NCI-H2029 treated with DMSO at 0.1 percent for 48 hours (cell line): ENCODE measurements at places on chromosomes 2 and 18.

- peak; percentile 6 for DNase-seq
Observed at GRCh38 chr2:170530803-170531564, 184.2 kb upstream of the SP5 start.

GRCh38 chr18:50981381-50981780, 13.5 kb downstream of the ELAC1 start:
- DNase-seq = no peak

DNA sequence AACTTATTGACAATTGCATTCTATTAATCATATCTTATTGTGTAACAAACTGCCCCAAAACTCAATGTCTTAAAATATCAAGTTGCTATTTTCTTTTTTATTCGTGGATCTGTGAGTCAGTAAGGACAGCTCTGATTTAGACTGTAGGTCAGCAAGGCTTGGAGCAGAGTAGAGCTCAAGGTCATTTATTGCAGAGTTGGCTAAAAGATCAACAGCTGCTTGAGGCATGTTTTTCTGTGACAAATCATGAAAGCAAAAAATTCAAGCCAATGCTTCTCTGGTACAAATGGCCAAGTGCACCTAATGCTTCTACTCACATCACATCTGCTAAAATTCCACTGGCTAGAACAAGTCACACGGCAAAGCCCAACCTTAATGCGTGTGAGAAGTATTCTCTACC, 497.7 kb upstream of the LRATD1 start:
- DNase-seq = no peak

DNA sequence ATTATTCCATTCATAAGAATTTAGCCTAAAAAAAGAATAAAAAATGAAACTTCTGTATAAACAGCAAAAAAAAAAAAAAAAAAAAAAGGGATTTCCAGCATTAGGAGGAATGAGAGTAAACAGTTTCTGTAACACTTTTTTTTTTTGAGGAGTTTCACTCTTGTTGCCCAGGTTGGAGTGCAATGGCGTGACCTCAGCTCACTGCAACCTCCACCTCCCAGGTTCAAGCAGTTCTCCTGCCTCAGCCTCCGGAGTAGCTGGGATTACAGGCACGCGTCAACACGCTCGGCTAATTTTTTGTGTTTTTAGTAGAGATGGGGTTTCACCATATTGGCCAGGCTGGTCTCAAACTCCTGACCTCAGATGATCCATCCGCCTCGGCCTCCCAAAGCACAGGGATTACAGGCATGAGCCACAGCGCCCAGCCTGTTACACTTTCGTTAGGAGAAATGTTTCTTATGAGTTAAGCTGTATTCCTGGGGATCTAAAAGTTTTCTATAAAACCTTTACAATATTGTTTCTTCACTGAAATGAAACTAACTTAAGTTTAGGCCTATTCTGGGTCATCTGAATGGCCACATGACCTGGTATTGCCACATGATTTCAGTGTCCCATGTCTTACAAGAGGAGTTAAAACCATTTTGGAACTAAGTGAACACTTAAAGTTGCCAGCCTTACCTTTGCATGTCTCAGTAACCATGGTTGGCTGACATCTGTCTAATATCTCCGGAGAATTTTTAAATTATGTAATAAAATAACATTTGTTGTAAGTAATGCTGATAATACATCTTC, 17.5 kb downstream of the SMAD2 start:
- DNase-seq = no peak

DNA sequence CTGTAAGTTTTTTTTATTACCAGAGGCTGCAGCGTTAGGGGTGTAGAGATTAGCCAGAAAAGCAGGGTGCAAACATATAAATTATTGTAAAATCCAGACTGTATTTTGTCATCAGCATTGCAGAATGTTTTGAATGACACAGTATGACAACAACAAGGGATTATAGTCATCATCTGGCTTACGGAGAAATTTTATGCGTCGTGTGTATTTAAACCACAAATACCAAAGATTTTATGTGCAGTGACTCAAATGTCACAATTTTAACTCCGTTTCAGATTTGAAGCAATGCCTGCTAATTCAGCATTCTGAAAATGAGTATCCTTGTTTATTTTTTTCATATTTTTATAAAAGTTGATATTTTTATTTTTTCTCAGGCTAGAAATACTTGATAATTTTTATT, 19.4 kb upstream of the TMX3 start:
- DNase-seq = no peak

GRCh38 chr2:68086166-68086565, 23.4 kb upstream of the C1D start:
- DNase-seq = no peak

GRCh38 chr2:105820691-105821090, 76.0 kb downstream of the NCK2 start:
- DNase-seq = no peak

GRCh38 chr18:74694436-74694835, 96.8 kb downstream of the ZNF407 start:
- no peak for DNase-seq

- no peak for DNase-seq
Observed at GRCh38 chr2:133378928-133379549, 189.2 kb downstream of the NCKAP5 start.

DNA sequence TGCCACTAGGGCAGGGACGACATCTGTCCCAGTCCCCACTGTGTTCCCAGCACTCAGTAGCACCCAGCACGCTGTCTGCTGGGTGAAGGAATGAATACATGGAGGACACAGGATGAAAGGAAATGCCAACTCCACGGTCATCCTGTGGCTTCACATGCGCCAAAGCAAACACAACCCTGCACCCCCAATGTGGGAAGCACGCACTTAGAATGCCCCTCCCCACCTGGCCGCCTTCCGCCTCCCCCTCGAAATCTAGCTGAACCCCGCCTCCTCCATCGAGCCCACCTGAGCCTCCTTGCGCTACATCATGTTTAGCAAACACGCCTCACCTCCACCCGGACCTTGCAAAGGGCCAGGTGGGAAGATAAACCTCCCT, 33.9 kb downstream of the ADCY3 start:
- peak; percentile 72 for DNase-seq

GRCh38 chr2:165240916-165241315, 1.7 kb downstream of the SCN2A start:
- DNase-seq = no peak

- no peak for DNase-seq
Observed at GRCh38 chr2:73006969-73007710, 64.4 kb downstream of the SFXN5 start.

DNA sequence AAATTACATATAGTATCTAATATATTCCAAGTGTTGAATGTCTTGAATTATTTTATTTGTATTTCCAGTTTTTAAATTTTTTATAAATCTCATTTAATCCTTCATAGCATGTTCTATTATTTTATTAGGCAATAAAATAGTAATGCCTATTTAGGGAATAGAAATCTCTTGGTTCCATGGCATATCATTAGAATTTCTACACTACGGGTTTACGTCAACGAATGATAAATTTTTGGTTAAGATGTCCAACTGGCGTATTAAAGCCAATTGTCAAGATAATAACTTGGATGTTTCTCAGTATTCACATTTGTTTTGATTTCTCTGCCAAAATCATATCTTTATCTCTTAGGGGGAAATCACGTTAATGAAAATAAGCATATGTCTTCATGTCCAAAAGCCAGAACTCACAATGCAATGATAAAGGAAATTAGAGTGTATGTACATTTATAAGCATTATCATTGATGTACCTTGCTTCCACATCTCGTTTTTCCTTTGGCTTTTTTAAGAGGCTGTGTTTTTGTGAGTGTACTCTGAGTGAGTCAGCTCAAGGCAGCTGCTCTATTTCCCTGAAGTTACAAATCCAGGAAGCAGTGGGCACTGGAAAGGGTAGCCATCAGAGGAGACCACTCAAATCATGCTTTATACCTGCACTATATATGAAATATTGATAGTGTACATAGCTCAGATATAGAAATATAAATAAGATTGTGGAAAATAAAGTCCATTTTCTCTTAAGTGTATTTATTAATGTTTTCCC, 115.8 kb upstream of the PDE1A start:
- no peak for DNase-seq

GRCh38 chr2:25794544-25795276, 83.6 kb downstream of the ASXL2 start:
- DNase-seq = no peak

DNA sequence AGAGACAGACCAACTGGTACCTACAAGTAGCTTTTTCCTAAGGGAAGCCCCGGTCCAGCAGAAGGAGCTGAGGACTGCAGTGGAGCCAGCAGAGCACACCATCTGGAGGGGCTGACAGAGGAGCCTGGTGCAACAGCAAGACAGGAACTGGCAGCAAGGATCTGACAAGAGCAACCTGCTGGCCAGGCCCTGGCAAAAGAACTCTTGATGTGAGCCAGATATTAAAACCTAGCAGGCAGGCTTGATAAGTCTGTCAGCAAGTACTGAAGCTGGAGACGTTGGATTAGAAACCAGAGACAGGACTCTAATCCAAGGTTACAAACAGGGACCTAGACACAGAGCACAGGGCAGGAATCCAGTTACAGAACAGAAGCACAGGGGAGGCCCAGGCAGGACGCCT, 260.7 kb upstream of the MGAT5 start:
- DNase-seq = no peak

DNA sequence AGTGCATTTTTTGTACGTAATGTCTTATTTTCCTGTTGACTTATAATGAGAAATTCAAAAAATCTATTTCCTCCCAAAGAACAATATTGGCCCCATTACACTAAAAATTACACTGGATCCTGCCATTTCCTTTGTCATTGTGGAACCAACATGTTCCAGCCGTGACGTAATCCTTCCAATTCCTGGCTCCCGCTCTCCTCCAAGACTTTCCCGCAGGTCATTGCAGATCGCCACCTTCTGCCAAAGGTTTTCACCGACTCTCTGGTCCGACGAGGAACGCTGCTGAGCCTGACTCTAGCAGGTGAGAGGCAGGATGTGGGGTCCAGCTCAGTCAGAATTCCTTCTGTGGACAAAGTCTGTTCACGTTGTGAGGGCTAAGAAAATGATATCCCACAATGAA, 38.0 kb downstream of the PTGR3 start:
- no peak for DNase-seq

DNA sequence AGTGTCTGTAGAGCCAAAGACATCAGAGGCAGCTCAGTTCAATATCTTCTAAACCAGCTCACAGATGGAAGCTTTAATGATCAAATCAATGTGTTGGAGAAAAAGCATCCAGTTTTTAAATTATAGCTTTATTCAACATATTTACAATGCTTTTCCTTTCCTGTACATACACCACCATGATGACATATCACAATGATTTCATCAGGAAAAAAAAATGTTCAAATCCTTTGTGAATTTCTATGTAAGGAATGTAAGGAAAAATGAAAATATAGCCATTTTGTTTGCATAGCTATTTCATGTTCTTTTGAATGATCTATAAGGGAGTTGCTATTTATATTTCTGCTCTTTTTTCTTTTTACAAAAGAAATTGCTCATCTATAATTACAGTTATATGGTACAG, 134.7 kb upstream of the CDH20 start:
- no peak for DNase-seq

DNA sequence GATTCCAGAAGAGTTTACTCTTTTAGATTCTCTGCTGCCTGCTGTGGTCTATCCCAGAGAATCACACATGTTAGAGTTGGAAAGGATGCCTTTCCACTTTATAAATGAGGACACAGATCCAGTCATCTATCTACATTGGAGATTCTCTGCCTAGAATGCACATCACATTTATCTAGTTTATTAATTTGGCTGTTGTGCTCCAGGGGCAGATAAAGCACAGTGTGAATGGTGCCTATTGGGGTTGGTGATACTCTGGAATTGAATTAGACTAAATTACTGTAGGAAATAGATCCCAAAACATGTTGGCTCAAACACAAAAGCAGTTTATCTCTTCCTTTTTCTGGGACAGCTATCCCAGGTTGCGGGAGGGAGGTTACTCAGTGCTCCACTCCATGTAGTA, 14.9 kb downstream of the SIX2 start:
- DNase-seq = no peak

- no peak for DNase-seq
Observed at GRCh38 chr2:234198976-234199375, 148.5 kb downstream of the SPP2 start.

DNA sequence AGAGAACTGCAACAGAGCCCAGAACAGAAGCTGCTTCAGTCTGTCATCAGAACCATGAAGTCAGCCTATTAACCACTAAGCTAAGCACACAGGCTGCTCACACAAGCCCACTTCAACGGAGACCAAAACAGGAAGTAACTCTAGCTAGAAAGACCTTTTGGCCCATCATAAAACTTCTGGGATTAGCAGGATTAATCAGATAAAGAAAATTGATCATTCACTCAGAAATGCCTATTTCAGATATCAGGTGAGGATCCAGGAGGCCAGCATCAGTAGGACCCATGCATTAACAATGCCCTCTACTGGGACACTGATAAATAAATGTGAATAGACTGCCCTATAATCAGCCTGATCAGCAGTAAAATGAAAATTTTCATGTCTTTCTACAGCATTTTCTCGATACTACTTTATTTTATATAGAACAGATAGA, 101.4 kb downstream of the WDPCP start:
- DNase-seq = no peak

GRCh38 chr2:224034017-224034416, 5.1 kb downstream of the SERPINE2 start:
- no peak for DNase-seq

DNA sequence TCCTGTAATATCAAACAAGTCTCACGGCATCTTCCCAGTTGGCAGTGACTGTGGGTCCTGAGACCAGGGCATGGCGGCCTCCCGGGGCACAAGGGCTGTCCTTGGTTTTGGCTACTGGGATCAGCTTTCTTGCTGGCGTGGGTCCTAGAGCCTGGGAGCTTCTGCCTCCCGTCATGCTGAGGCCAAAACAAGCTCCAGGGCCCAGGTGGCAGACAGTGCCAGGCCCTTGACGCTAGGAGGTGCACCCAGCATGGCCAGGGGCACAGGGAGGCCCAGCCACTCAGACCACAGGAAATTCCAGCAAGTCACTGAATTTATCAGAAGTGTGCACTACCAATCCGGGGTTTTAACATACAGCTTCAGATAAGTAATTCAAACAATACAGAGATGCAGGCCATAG, 184.7 kb downstream of the EIPR1 start:
- no peak for DNase-seq

DNA sequence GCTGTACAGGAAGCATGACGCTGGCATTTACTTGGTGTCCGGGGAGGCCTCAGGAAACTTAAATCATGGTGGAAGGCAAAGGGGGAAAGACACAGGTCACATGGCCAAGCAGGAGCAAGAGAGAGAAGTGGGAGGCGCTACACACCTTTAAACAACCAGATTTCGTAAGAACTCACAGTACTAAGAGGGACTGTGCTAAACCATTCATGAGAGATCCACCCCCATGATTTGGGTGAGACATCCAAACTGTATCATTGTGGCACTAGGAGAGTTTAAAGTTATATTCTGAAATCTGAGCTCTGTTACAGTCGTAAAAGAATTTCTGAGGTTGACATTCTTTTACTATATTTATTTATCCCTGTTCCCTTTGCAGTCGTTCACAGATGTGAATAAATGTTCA, 116.6 kb downstream of the ICA1L start:
- DNase-seq = no peak

- DNase-seq = no peak
Observed at GRCh38 chr2:138012968-138013367, 48.7 kb downstream of the HNMT start.

DNA sequence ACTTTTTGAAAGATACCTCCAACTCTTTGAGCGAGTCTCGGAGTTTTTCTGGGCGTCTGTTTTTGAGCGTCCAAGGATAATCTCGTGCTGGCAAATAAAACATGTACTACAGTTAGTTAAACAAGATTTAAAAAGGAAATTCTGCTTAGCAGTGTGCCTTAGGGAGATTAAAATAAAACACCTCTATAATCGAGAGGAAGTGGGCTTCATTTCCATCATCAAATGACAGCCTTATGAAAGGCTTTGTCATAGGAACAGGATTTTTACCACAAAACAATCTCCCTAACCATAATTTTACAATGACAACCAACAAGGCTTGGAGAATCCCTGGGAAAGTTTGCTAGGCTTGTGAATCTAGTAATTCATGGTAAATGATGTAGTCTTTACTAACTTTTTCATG, 103.4 kb downstream of the WDPCP start:
- no peak for DNase-seq
